NCI-H187 (cell line): ENCODE measurements at places on chromosomes 1 and 21.
A peak's percentile ranks its signal among the peaks of the same experiment; 100 is the strongest.

DNA sequence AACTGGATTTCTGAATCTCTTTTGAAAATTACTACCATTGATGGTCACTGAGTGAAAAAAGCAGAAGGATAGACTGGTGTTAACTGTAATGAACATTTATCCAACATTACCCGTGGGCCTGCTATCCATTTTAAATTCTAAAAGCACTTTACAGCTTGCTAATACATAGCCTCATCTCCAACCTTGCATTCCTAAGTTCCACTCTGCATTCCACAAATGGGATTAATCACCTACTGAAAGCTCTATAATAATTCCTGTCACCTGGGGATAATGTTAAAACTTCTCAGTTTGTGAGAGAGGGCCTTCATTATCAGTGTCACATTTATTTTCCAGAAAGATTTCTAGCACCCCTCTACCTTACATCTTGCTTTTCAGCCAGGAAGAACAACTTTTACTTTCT is 38.2 kb downstream of the PTPRC start:
- no peak for DNase-seq

DNA sequence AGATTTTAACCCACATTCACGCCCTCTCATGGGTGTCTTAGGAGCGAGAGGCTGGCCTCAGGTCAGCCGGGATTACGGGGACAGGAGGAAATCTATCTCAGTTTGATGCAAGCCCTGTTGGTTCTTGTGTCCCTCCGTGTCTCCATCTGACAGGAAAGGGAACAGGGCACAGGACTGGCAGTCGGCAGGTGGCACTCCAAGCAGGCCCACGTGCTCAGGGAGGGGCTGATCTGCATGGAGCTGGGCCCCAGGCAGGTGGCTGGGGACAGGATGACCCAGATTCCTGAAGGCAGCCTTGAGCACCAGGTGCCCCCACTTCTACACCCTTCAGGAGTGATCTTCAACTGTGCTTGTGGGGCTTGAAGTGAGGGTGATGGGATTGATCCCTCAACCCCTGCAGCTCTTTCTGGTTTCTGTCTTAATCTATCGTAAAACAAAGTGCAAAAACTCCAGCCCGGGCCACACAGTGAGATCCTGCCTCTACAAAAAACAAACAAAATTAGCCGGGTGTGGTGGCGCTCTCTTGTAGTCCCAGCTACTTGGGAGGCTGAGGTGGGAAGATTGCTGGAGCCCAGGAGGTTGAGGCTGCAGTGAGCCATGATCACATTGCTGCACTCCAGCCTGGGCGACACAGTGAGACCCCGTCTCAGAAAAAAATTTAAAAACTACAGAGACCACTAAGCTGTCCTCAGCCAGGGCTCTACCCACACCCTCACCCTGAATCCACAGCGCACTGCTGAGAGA is 8.3 kb downstream of the PLEKHG5 start:
- peak; percentile 63 for DNase-seq

GRCh38 chr21:34695434-34695833 is 26.6 kb downstream of the CLIC6 start:
- no peak for DNase-seq

- no peak for DNase-seq
Observed at GRCh38 chr1:10593750-10594149, 119.0 kb downstream of the PEX14 start.

GRCh38 chr21:44709426-44710293 is 1.7 kb downstream of the TSPEAR start:
- DNase-seq = peak; percentile 74

- no peak for DNase-seq
Observed at GRCh38 chr1:225548140-225548857, 104.6 kb downstream of the ENAH start.

DNA sequence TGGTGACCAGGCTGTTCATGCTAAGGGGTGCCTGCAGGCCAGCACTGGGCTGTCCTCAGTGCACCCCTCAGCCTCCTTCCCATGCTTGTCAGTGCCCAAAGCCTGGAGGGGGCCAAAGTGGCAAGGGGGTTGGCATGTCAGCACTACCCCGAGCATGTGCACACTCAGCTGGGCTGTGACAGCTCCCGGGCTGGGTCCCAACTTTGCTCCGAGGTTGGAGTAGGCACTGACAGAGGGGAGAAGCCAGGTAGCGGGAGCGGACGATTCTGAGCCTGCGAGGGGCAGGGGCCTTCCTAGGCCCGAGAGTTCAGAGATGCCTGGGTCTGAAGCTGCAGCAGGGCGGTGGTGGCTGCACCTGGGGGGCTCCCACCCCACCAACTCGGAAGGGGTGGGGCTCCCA is 119.0 kb downstream of the MAST2 start:
- DNase-seq = no peak

DNA sequence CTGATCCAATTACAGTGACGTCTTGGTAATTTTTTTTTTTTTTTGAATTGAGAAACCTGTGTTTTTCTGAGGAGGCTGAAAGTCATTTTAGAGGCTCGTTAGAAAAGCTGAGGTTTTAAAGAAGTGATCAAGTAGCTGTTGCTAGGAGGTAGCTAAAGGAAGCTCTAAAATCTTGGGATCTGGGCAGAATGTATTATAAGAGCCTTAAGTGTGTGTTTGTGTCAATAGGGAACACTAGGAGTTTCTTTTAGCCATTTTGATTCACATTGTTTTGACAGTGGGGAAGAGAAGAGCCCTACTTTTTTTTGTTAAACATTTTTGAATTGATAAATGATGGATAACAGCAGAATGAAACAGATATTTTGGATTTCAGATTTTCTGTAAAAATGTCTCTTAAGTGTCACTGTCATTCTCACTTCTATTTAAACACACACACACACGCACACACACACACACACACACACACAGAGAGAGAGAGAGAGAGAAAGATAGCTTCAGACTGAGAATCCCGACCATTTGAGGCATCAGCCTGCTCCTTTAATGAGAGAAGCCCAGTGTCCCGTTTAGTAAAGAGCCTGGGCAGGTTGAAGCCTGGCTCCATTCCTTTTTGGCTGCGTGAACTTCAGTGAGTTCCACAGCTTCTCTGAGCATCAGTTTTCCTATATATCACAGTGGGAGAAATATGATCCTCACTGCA is 79.1 kb upstream of the GPR88 start:
- DNase-seq = no peak

GRCh38 chr1:154434346-154435085 is 29.4 kb downstream of the IL6R start:
- DNase-seq = no peak

DNA sequence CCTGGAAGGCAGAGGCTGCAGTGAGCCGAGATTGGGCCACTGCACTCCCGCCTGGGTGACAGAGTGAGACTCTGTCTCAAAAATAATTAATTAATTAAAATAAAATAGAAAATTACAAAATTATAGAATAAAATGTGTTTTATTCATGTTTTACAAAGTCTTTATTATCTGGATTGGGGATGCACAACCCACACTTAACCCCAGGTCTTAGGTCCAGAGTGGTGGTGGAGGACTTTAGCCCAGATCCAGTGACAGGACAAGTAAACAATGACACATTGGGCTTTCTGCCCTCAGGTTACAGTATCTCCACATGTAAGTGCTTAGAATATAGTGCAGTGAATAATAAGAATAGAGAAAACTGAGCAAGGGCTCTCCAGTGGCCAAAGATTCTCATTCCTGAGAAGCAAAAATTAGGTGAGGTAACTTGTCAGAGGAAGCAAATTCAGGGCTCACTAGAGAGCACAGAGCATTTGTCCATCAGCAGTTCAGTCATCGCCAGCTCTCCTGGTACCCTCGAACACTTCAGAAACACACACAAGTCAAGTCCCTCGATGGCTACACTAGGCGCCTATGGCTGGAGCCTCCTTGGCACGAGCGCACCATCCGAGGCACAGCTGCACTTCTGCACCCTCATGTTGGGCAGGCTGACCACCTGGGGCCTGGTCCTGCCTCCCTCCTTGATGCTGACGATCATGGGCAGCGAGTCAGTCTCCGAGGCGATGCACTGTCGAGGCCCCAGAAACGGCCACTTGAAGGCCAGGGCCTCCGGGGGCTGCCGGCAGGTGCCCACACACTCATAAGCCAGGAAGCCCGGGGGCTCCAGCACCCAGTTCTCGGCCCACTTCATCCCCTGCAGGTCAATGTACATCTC is 2.6 kb downstream of the LEFTY1 start:
- no peak for DNase-seq

- no peak for DNase-seq
Observed at GRCh38 chr1:151705753-151706463, 10.7 kb downstream of the CELF3 start.

DNA sequence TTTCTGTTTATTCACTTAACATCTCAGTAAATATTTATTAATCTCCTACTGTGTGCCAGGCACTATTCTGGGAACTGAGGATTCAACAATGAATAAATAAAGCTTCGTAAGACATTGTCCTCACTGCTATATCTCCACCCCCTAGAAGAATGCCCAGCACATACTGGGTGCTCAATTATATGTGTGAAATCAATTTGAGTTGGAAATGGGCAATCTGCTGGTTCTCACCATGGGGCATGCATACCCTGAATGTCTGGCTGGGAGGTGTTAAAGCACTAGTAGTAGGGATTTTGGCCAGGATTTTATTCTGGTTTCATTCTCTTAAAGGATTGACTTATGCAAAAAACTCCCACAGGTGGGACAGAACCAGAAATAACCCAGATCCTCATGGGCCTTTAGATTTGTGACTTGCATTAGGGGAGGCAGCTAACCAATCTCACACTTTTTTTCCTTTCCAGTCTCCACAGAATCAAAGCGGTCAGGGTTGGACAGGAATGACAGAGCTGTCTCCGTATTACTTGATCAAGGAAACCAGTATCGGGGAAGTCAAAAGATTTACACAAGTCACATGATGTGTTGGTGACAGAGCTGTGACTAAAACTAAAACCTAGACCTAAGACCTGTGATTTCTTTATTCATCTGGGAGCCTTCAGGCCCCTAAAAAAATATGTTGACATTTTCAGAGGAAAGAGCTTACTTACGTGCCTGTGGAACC is 12.8 kb downstream of the GFI1 start:
- DNase-seq = no peak

DNA sequence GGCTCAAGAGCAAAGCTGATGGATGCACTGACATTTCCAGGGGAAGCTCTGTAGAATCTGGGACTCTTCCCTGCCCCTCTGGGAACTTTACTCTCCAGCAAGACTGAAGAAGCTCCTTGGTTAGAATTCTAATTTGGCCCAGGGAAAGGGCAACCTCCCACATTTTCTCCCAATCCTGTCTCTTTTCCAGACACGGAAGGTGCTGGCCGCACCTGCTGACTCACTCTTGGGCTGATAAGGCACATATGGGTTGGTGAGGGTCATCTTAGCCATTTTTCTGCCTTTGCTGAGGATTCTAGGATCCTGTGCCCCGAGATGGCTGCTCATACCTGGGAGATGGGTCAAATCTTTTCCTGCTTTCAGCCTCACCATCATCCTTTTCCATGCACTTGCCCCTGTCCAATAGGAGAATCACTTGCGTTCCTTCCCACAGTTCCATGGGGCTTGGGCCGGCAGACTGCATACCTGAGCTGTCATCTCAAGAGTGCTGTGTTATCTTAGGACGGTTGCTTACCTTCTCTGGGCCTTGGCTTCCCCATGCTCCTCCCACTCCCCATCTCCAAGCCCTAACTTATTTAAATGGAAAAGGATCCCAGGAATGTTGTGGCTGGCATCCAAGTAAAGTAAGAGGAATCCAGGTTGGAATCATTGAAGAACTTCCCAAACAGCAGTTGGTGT is 1.3 kb downstream of the TINAGL1 start:
- DNase-seq = no peak

DNA sequence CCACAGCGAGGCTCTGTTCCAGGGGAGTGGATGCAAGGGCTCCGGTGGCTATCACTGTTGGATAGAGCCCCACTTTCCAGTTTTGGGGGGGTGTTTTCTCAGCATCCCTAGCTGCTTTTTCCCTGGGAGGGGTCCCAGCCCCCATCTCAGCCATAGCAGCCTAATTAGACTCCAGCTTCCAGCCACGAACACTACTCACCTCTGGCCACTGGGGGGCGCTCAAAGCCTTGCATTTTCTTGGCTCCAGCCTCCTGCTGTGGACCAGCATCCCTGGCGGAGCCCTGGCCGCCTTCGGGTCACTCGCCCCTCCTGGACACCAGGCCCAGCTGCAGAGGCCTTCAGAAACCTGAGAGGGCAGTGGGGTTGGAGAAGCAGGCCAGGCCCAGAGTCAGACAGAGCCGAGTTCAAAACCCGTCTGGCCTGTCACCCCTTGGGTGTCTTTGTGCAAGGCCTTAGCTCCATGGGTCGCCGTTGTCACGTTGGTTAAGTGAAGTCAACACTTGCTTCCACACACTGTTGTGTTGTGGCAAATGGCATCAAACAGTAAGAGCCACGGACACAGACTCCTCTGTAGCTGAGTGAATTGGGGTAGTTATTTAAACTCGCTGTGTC is 93.5 kb upstream of the ACTL8 start:
- DNase-seq = peak; percentile 10
